ENCODE measurements at places on chromosomes 1 and 21. TPM values are rescaled to one million over a fixed set of nuclear protein-coding genes. Genes with fewer than 3 reads are reported as not detected.

- H3K4me3 ChIP-seq, result no peak overlapping the region
- H3K27ac ChIP-seq, result no peak overlapping the region
- H3K4me1 ChIP-seq, result no peaks in the 10 kb centered on the region
- H3K36me3 ChIP-seq, result no peaks in the 10 kb centered on the region
- no peak for DNase-seq
- no peaks in the 10 kb centered on the region for H3K27me3 ChIP-seq
Observed at GRCh38 chr1:225897595-225898514, 8.9 kb upstream of the LEFTY1 start.

DNA sequence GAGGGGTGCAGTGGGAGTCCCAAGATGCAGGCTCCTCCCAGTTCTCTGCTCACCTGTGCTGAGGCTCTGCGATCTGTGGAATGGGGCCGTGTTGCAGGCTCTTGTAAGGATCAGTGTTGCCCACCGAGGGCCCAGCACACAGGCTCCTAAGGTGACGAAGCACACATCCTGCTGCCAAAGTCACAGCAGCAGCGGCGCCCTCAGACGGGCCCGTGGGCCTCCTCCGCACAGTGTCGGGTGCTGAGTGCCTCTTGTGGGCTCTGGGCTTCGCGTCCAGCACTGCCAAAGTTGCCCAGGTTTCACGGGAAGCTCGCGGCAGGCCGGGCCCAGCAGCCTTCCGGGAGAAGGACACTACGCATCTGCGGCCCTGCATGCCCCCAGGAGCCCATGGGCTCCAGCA lies 72.1 kb upstream of the ABCG1 start:
- H3K27ac ChIP-seq, result no peak overlapping the region
- no peak overlapping the region for H3K4me3 ChIP-seq
- no peak for DNase-seq
- H3K27me3 ChIP-seq, result no peaks in the 10 kb centered on the region
- H3K36me3 ChIP-seq, result peaks cover 2% of the 10 kb centered on the region
- H3K4me1 ChIP-seq, result peaks cover 28% of the 10 kb centered on the region

Gene RGS4
- polyA plus RNA-seq, result 40.6 TPM

Gene BMP8B
- 19.4 TPM for polyA plus RNA-seq

Gene GPR3
- polyA plus RNA-seq, result 3.6 TPM

Gene TMPRSS3
- 0.08 TPM for polyA plus RNA-seq

DNA sequence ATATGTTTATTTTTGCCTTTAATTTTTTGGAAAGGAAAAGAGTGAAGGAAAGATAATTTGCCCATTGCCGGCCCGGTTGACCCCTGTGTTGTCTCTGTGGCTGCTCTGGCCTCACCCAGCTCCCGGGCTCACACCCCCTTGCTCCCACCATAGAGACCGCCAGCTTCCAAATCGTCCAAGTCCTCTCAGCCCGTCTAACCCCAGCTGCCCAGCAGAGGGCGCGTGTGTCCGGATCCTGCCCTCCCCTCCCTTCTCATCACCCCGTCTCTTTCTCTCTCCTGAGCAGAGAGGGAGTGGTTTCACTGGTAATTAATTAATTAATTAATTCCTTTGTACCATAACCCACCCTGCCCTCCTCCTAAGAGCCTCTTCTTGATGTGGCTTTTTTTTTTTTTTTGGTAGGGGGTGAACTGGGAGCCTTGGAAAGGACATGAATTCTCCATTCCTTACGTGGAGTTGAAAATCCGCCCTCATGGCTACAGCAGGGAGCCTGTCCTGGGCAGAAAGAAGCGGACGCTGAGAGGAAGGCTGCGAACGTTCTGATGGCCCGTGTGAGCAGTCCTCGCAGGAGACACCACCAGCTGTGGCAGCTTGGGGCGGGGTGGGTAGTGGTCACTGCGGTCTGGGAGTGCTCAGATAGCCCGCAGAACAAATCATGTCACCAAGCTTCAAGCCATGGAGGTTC lies 45.9 kb downstream of the KIAA0040 start:
- peaks cover 21% of the 10 kb centered on the region for H3K4me1 ChIP-seq
- no peaks in the 10 kb centered on the region for H3K36me3 ChIP-seq
- H3K4me3 ChIP-seq, result no peak overlapping the region

Gene MYCL
- polyA plus RNA-seq, result 13.2 TPM

Gene TMOD4
- not detected for polyA plus RNA-seq

- peaks cover 13% of the 10 kb centered on the region for H3K4me1 ChIP-seq
- H3K27me3 ChIP-seq, result no peaks in the 10 kb centered on the region
- peak overlapping the region; percentile 95 for H3K4me3 ChIP-seq
Observed at GRCh38 chr1:153728305-153729066, 636 bp downstream of the INTS3 start.

Gene C1orf94
- 1.1 TPM for polyA plus RNA-seq

- peaks cover 59% of the 10 kb centered on the region for H3K36me3 ChIP-seq
- H3K27ac ChIP-seq, result no peak overlapping the region
- no peak overlapping the region for H3K4me3 ChIP-seq
- peaks cover 18% of the 10 kb centered on the region for H3K4me1 ChIP-seq
- DNase-seq, result no peak
Observed at GRCh38 chr1:156157506-156157905, 4.1 kb downstream of the SEMA4A start.

DNA sequence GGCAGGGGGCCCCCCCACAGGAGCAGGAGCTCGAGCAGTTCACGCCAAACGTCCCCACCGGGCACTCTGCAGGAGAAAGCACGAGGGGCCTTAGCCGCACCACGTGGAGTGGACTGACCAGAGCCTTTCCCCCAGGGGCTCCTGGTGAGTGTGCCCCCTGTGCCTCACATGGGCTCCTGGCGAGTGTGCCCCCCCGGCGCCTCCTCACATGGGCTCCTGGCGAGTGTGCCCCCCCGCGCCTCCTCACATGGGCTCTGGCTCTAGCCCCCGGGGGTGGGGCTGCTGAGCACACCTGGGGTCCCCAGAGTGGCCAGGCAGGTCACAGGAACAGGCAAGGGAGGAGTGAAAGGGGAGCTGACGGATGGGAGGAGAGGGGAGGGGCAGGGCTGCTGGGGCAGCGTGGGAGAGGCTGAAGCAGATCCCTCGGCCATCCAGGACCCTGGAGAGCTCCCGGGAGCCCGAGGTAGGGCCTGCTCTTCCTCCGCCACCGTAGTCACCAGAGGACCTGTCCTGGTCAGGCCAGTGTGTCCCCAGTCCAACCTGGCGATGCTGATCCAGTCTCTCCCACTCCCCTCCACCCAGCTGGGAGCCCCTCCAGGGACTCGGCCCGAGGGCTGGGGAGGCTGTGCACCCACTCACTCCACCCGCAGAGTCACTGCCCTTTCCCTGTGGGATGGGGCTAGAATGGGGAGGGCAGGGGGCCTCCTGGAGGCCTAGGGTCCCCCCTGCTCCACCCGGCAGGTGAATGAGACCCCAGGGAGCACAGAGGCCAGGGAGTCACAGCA lies 47.6 kb downstream of the ARHGEF16 start:
- peaks cover 23% of the 10 kb centered on the region for H3K4me1 ChIP-seq
- peaks cover 76% of the 10 kb centered on the region for H3K36me3 ChIP-seq
- H3K4me3 ChIP-seq, result no peak overlapping the region

All from spinal cord (tissue), 10 donors.